ENCODE measurements at places on chromosomes 1 and 21.
A peak's percentile ranks its signal among the peaks of the same experiment; 100 is the strongest.

DNA sequence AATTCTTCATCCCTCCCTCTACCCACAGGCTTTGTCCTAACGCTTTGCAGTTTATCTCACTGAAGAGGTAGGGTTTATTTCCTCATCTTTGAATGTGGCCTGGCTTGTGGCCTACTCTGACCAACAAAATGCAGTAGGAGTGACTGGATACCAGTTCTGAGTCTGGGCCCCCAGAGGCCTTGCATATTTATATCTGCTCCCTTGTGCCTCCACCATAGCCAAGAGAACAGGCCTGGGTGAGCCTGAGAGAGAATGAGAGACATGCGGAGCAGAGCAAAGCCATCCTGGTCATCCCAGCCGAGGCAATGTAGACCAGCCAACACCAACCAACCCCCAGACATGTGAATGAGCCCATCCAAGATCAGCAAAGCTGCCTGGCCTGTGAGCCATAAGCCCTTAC lies 30.3 kb downstream of the SMIM12 start:
- DNase-seq: no peak

DNA sequence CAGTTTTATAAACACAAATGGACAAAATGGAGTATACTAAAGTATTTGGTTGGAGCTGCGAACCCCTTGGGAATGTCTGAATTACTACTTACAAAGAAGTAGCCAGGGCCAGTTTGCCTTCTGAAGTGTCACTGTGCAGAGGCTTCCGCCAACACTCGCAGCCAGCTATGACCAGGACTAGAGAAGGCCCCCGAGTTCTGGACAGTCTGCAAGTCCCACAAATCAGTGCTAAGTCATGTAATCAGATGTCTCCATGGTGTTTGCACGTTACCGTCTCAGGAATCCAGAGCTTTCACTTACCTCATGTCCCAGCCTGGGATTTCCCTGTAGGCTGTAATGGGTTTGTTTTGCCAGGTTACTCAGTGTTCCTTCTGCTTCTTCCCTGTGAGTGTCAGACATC lies 106.6 kb upstream of the SPAG17 start:
- no peak for DNase-seq

DNA sequence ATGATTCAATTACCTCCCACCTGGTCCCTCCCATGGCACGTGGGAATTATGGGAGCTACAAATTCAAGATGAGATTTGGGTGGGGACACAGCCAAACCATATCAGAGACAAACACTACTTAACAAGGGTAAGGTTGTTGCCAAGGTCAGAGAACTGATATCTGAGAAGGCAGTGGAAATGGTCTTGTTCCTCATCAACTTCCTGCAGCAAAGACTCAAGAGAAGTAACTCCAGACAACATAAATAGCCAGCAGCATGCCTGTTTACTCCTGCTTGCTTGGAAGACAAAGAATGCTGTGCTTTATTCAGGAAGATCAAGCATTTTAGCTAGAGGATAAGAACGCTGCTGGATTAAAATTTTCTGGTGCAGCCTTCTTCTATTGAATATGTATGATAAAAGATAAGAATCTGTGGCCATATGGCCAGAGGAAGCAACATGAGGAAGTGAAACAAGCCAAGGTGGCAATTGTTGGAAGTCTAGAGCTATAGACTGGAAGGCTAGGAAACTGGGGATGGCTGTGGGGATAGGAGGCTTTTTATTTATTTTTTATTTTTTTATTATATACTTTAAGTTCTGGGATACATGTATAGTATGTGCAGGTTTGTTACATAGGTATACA lies 36.4 kb downstream of the DDAH1 start:
- no peak for DNase-seq

DNA sequence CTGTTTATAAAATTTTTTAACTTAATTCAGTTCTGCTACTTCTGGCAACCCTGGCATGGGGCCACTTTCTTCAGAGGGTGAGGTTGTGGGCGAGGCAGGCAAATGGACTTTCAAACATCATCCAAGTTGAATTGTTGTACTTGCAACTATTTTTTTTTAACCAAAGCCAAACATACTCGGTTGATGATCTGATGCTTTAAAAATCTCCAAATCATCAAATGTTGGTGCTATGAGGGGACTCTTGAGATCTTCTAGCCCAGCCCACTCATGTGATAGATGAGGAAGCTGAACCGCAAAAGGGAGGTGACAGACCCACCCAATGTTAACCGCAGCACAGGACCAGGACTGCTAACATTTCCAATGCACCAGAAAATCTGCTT lies 6.7 kb downstream of the SLC1A7 start:
- DNase-seq: no peak

GRCh38 chr1:204495078-204495753 lies 611 bp upstream of the PIK3C2B start:
- no peak for DNase-seq

GRCh38 chr1:33515607-33516006 lies 43.2 kb downstream of the ZSCAN20 start:
- no peak for DNase-seq

GRCh38 chr1:218886101-218886871 lies 287.4 kb upstream of the LYPLAL1 start:
- DNase-seq: no peak

GRCh38 chr1:180175291-180175690 lies 20.6 kb downstream of the QSOX1 start:
- no peak for DNase-seq

DNA sequence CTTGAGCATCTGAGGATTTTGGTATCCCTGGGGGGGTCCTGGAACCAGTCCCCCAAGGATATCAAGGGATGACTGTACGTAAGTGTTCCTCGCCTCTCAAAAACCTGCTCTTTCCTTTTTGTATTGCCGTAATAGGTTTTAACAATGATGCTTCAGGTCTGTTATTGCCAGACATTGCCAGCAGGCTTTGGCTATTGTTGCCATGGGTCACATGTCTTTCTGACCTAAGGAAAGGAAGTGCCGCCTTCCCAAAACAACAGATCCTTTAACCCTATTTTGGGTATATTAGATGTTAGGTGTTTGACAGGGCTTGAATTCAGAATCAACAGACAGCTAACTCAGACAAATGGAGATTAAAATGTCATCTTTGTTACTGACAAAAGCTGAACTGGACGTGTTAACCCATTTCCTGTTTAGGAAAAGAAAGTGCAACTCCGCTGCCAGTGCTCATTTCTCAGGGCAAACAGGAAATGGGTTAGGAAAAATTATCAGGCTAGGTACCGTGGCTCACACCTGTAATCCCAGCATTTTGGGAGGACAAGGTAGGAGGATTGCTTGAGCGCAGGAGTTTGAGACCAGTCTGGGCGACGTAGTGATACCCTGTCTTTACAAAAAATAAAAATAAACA lies 12.4 kb upstream of the PRPF38B start:
- no peak for DNase-seq

DNA sequence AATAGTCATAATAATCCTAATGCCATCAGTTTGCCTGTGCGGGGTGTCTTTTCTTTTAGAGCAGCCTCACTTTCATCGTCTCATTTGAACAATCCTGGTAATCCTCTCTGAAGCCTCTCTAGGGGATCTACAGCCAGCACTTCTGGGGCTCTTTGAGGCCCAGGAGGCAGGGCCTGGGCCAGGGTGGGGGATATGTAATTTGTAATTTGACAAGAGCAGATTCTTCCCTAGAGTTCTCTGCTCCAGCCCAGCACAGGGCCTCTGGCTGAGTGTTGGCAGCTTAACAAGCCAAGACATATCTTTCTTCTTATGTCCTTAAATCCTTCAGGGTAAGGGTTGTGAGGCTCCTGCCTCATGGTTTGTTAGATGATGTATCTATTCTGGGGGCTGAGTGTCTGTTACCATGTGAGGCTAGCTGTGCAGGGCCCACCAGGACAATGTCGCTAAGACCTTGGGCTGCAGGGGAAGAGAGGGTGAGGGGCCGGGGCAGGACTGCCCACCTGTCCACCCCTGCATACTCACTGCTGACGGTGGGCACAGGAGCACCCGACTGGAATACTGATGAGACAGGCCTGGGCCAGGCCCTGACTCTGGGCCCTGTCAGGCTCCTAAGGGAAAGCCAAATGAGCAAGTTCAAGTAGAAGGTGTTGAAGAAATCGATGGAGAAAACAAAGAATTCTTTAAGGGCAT lies 45.3 kb upstream of the PARP1 start:
- DNase-seq: no peak

DNA sequence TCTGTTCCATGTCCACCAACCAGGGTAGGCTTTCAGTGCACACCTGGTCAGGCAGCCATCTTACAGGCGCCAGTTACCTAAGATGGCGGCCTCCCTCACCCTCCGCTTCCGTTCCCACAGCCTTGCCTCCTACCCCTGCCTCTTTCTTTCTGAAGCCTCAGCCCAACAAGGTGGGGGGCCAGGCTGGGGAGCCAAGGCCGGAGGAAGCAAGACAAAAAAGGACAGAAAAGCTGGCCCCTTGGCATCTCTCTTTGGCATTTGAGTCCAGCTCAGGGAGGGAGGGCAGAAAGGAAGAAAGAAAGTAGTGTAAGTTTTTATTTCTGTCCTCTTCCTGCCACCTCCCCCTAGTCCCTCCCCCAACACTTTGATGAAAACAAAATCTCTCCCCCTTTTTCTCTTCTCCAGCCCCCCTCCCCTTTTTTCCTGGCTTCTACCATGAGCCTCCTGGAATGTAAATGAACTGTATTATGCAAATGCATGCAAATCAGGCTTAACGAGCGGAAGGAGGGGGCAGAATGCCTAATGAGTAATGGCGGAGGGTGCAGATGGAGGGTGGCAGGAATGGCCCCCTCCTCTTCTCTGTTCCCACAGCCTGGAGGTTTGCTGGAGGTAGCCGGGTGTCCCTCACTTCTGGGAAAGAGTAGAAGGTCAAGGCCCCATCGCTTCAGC lies 43.8 kb downstream of the RHBG start:
- no peak for DNase-seq

DNA sequence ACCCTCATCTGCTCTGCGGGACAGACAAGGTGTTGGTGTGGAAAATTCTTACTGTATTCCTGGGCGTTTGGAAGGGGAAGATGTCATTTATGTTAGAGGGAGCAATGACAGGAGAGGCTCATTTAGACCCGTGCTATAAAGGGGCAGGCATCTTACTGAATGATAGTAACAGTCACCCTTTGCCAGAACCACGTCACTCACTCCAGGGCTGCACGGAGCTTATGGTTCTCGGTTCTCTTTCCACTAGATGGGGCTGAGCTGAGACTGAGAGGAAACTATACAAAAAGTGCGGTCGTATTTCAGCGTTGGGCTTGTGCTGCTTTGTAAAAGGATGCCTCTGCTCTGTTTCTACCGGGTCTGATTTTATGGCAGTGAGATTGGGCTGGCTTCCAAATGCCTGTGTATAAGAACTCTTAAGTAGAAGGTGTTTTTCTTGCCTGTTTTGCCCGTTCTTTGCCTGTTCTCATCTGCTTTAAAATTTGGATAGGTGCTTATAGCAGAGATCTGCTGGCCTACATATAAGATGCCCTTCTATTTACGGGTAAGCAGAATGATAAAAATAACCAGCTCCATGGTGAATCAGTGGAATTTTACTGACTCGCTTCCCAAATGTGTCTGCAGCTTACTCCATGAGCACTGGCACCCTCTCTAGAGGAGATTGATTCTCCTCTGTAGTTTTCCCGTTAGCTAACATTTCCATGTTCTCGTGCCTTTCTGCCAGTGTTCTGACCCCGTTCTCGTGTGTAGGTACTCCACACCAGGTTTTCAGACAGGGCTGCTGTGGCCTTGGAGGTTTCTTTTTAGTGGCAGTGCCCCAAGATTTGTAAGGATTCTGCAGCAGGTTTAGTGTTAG lies 55.9 kb downstream of the MRPS6 start:
- peak; percentile 69 for DNase-seq

GRCh38 chr1:240189386-240189989 lies 97.8 kb downstream of the FMN2 start:
- peak; percentile 14 for DNase-seq

GRCh38 chr1:54973205-54973921 lies 7.1 kb upstream of the TMEM61 start:
- peak; percentile 41 for DNase-seq

DNA sequence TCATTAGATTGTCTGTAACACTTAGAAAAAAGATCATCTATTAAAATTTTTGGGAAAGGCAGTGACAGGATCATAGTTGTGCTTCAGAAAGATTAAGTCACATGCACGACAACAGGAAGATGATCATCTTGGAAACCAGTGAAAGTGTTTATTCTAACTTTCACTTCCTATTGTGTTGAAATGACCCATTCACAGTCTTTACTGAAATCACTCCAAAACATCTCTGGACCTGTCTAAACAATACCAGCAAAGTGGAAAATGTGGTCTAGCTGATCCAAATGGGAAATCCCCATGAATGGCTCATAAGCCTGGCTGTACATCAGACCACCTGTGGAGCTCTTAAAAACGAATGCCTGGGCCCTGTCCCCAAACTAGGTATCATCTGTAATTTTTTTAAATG lies 111.1 kb upstream of the ETV3 start:
- DNase-seq: no peak

GRCh38 chr1:93840956-93841482 lies 38.0 kb downstream of the DNTTIP2 start:
- DNase-seq: no peak

DNA sequence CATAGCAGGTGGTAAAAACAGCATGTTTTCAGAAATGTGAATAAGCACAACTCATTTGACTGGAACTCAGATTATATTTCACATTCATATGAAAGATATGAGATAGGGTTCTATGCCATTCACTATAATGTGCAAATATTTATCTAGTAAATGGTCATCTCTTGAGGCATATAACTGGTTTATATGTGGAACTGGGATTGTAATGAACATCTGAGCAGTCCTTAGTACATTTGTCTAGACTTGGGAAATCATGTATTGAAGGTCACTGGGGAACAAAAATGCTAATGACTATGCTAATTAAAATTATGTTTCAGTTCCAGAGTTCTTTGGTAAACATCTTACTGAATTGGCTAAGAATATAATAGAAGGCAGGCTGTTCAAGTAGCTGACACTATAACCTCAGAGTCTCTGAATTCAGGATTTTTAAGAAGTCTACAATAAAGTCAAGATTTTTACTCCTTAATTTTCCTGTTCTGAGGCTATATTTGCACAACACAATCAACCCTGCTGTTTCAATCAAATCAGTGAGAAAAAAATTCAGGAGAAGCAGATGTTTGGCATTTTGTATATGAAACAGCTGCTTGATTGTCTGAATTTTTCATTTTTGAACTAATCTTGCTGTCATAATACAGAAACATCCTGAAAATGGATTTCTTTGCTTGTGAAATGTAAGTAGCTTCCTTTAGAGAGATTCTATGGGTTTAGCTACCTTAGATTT lies 244.8 kb upstream of the RGS18 start:
- no peak for DNase-seq

DNA sequence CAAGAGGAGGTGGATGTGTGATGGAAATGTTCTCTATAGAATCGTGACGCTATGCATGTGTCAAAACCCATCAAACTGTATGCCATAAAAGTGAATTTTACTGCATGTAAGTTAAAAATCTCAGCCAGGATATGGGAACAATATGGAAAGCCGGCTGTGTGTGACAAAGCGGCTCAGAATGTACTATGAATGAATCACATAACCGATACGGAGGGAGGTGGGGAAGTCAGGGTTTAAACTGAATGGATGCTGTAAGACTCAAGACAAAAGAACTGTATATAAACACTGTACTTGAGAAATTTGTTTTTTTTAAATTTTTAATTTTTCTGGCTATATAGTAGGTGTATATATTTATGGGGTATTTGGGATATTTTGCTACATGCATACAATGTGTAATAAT lies 111.6 kb upstream of the PDE4B start:
- no peak for DNase-seq

- no peak for DNase-seq
Observed at GRCh38 chr1:11764115-11764514, 2.1 kb downstream of the C1orf167 start.

- DNase-seq: no peak
Observed at GRCh38 chr1:161492827-161493226, 12.4 kb upstream of the FCGR2A start.

GRCh38 chr21:44865561-44866280 lies 7.8 kb downstream of the PTTG1IP start:
- no peak for DNase-seq

- no peak for DNase-seq
Observed at GRCh38 chr1:61995641-61996040, 199.0 kb upstream of the L1TD1 start.
